ENCODE measurements at places on chromosomes 12 and 14.
A peak's percentile ranks its signal among the peaks of the same experiment; 100 is the strongest.

DNA sequence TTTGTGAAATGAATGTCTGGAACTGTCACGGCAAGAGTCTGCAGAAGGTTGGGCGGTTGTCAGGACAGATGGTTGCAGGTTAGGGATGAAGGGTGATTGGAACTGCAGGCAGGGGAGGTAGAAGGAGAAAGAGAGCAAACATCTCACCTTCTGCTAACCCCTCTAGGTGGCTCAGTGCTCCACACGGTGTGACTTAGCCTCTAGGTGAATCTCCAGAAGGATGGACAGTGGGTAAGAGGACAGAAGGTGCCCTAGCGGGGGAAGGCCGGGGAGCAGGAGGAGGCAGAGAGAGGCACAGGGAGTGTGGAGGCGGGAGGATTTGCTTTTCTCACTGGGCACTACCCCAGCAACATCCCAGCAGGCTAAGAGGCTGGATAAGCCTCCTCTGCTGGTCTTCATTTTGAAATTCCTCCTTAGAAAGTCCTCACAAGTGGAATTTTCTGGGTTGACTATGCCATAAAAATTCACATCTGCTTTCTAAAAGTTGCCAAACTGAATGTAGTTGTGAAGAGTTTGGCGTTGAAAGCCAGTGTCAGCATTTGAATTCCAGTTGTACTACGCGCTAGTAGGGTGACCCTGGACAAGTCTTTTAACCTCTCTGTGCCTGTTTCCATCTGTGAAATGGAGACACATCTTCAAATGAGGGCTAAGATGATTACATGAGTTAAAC is 10.7 kb upstream of the GPR68 start:
- no peaks in the 10 kb centered on the region for H3K27me3 ChIP-seq
- no peak for DNase-seq
- no peaks in the 10 kb centered on the region for H3K36me3 ChIP-seq
- no peak overlapping the region for H3K4me3 ChIP-seq
- peaks cover 42% of the 10 kb centered on the region for H3K4me1 ChIP-seq

GRCh38 chr12:14927267-14927666 is 11.1 kb downstream of the ERP27 start:
- DNase-seq = no peak
- no peaks in the 10 kb centered on the region for H3K36me3 ChIP-seq
- no peaks in the 10 kb centered on the region for H3K27me3 ChIP-seq

- H3K27ac ChIP-seq = no peak overlapping the region
- H3K4me1 ChIP-seq = peaks cover 11% of the 10 kb centered on the region
- no peaks in the 10 kb centered on the region for H3K27me3 ChIP-seq
Observed at GRCh38 chr14:33932576-33933345, 18.1 kb downstream of the EGLN3 start.

- no peaks in the 10 kb centered on the region for H3K27me3 ChIP-seq
- no peak for DNase-seq
- peak overlapping the region; percentile 31 for H3K27ac ChIP-seq
- H3K4me1 ChIP-seq = peaks cover 54% of the 10 kb centered on the region
- no peaks in the 10 kb centered on the region for H3K36me3 ChIP-seq
Observed at GRCh38 chr12:101939306-101939705, 61.9 kb downstream of the DRAM1 start.

- H3K4me3 ChIP-seq = no peak overlapping the region
- H3K27ac ChIP-seq = no peak overlapping the region
- no peaks in the 10 kb centered on the region for H3K4me1 ChIP-seq
Observed at GRCh38 chr14:23258256-23258655, 20.5 kb downstream of the RNF212B start.

DNA sequence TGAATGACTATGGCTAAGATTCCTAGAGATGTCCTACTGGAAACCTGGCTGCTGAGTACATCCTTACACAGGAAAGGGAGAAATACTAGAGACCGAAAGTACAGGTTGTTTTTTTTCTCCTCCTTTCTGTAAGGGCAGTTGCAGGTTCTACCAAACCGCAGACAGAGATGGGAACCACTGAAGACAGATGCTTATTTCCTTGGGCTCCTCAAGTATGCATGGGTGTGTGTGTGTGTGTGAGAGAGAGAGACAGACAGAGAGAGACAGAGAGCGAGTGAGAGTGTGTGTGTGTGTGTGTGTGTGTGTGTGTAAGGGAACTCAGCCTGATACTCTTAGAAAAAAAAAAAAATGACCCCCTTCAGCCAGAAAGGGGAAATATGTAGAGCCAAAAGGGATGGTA is 42.5 kb downstream of the MAP4K5 start:
- H3K27me3 ChIP-seq = no peaks in the 10 kb centered on the region
- H3K4me3 ChIP-seq = no peak overlapping the region
- no peak for DNase-seq
- H3K36me3 ChIP-seq = peaks cover 9% of the 10 kb centered on the region

DNA sequence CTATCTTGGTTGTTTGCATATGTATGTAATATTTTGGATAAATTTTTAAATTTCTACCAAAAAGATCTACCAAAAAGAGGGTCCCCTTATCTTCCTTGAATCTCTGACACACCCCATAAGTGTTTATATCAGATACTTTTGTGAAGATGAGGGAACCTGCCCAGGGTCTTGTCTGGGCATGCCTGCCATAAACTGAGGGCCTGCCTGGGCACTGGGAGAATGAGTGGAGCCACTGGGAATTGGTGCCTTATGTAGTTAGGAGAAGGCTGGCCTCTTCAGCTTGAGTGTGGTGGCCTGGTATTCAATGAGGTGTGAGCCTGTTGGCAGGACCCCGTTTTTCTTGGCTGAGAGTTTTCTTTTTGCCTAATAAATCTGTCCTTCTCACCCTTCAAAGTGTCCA is 46.5 kb downstream of the OR9K2 start:
- no peak overlapping the region for H3K27ac ChIP-seq
- H3K36me3 ChIP-seq = no peaks in the 10 kb centered on the region
- no peak overlapping the region for H3K4me3 ChIP-seq
- H3K27me3 ChIP-seq = no peaks in the 10 kb centered on the region

GRCh38 chr12:122080149-122081082 is 1.9 kb downstream of the MLXIP start:
- no peaks in the 10 kb centered on the region for H3K27me3 ChIP-seq
- peaks cover 18% of the 10 kb centered on the region for H3K36me3 ChIP-seq
- H3K27ac ChIP-seq = peak overlapping the region; percentile 87
- H3K4me3 ChIP-seq = peak overlapping the region; percentile 79
- H3K4me1 ChIP-seq = peaks cover 48% of the 10 kb centered on the region

DNA sequence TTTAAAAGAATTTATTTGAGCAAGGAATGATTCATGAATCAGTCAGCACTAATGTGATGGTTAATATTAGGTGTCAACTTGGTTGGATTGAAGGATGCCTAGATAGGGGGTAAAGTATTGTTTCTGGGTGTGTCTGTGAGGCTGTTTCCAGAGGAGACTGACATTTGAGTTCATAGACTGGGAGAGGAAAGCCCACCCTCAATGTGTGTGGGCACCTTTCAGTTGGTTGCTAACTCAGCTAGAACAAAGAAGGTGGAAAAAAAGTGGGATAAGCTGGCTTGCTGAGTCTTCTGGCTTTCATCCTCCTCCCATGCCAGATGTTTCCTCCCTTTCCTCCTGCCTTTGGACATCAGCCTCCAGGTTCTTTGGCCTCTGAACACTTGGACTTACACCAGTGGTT is 47.2 kb downstream of the TESPA1 start:
- no peak for DNase-seq
- peaks cover 17% of the 10 kb centered on the region for H3K4me1 ChIP-seq
- no peak overlapping the region for H3K27ac ChIP-seq
- no peaks in the 10 kb centered on the region for H3K36me3 ChIP-seq

- H3K27me3 ChIP-seq = no peaks in the 10 kb centered on the region
- H3K4me1 ChIP-seq = peaks cover 28% of the 10 kb centered on the region
- H3K27ac ChIP-seq = no peak overlapping the region
- no peak for DNase-seq
- H3K4me3 ChIP-seq = no peak overlapping the region
Observed at GRCh38 chr12:108625228-108625627, 8.5 kb downstream of the SELPLG start.

- DNase-seq = no peak
- H3K4me1 ChIP-seq = no peaks in the 10 kb centered on the region
- no peaks in the 10 kb centered on the region for H3K27me3 ChIP-seq
- H3K36me3 ChIP-seq = peaks cover 37% of the 10 kb centered on the region
- H3K27ac ChIP-seq = no peak overlapping the region
- no peak overlapping the region for H3K4me3 ChIP-seq
Observed at GRCh38 chr14:66944872-66945271, 244.4 kb upstream of the GARIN2 start.

DNA sequence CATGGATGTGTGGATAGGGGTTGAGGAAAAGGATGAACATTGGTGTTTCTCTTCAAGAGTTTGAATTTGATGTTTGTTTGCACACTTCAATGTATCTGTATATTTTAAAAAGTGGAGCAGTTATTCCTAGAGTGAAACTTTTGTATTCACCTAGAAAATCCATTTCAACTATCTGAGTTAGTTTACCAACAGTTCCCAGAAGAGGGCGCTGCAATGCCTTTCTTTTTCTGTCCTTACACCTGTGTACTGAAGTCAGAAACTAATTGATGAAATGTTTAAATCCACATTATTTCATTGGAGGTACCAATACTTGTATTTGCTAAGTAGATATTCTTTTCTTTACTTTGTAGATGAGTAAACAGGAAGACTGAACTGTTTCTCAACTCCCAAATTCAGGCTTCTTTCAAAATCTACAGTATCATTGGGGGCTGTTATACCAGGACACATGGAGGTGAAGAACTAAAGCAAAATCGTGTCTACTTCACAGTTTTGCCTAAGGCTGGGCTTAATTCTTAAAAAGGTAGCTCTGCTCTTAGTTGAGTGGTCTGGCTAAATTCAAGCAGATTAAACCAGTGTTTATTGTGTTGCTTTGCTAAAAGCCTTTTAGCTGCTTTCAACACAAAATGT is 26.6 kb upstream of the KLRB1 start:
- no peak overlapping the region for H3K27ac ChIP-seq
- H3K4me3 ChIP-seq = no peak overlapping the region
- no peak for DNase-seq
- H3K27me3 ChIP-seq = no peaks in the 10 kb centered on the region
- no peaks in the 10 kb centered on the region for H3K36me3 ChIP-seq
- no peaks in the 10 kb centered on the region for H3K4me1 ChIP-seq

DNA sequence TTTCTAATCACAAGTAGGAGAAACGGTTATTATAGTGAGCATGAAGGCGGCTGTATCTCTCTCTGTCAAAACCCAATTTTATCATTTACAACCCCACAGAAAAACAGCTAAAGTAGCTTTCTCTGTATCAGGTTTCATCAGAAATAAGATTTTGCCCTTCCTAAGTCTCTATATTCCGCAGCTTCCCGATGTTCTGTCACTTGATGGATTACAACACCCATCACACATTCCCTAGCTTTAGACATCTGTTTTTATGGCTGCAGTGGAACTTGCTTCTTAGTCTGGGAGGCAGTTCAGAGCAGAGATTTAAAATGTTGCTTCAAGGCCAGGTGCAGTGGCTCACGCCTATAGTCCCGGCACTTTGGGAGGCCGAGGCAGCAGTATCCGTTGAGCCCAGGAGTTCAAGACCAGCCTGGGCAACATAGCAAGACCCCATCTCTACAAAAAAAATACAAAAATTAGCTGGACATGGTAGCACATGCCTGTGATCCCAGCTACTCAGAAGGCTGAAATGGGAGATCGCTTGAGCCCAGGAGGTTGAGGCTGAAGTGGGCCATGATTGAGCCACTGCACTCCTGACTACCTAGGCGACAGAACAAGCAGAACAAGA is 27.6 kb upstream of the FOXN3 start:
- no peak overlapping the region for H3K4me3 ChIP-seq
- no peaks in the 10 kb centered on the region for H3K36me3 ChIP-seq
- peaks cover 10% of the 10 kb centered on the region for H3K4me1 ChIP-seq
- H3K27ac ChIP-seq = no peak overlapping the region

DNA sequence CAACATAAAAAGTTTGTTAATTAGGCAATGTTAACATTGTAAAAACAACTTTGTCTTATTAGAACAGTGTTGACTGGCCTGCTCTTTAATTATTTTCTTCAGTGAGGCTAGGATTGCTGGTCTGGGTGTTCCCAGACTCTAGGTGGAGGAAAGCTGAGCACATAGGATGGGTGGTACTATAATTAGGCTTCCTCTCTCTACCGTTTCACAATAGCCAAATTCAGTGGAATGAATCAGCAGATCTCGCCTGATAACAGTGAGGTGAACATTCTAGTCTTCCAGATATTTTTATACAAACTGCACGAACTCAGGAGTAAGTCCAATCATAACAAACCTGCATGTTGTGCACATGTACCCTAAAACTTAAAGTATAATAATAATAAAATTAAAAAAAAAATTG is 11.9 kb downstream of the PTGDR start:
- H3K4me3 ChIP-seq = no peak overlapping the region
- H3K36me3 ChIP-seq = no peaks in the 10 kb centered on the region
- H3K27ac ChIP-seq = no peak overlapping the region
- no peak for DNase-seq

- DNase-seq = no peak
- H3K36me3 ChIP-seq = no peaks in the 10 kb centered on the region
- H3K27ac ChIP-seq = no peak overlapping the region
- H3K27me3 ChIP-seq = no peaks in the 10 kb centered on the region
- no peak overlapping the region for H3K4me3 ChIP-seq
Observed at GRCh38 chr12:69921831-69922230, 96.8 kb downstream of the MYRFL start.

DNA sequence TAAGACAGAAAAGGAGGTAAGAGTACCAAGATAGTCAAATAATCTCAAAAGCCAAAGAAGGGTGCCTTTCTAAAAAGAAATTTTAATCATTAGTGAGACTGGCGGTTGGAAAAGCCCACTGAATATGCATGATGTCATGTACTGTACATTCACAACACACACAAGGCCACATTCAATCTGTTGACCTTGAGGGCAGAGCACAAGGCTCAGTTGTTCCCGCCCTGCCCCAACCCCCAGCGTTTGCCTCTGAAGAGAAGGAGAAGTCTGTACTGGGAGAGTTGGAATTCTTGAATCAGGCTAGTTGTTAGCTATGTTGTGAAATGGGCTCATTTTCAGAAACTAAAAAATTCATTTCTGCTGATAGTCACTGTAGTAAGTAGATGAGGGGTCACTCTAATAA is 50.2 kb upstream of the NID2 start:
- no peak overlapping the region for H3K27ac ChIP-seq
- no peak for DNase-seq
- H3K4me1 ChIP-seq = no peaks in the 10 kb centered on the region
- H3K27me3 ChIP-seq = no peaks in the 10 kb centered on the region
- H3K36me3 ChIP-seq = no peaks in the 10 kb centered on the region
- no peak overlapping the region for H3K4me3 ChIP-seq

DNA sequence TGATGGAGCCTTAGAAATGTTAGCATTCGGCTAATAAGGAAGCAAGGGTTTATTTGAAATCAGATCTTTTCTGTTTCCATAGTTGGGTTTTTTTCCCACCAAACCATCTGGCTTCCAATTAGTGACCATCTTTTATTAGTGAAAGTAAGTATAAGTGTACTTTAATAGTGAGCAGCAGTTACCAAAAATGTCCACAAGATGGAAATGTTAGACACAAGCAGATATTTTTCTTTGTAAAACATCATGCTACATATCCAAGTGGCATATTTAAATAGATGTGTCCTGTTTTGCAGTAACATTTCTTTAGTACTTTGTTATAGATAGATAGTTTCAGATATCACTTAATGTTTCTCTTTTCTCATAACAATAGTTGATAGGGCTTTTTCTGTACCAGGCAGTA is 28.8 kb downstream of the YEATS4 start:
- no peaks in the 10 kb centered on the region for H3K27me3 ChIP-seq
- no peak overlapping the region for H3K27ac ChIP-seq
- no peaks in the 10 kb centered on the region for H3K4me1 ChIP-seq
- DNase-seq = no peak
- H3K36me3 ChIP-seq = peaks cover 7% of the 10 kb centered on the region
- no peak overlapping the region for H3K4me3 ChIP-seq

- no peak for DNase-seq
- H3K4me3 ChIP-seq = no peak overlapping the region
- no peaks in the 10 kb centered on the region for H3K4me1 ChIP-seq
- H3K27ac ChIP-seq = no peak overlapping the region
- no peaks in the 10 kb centered on the region for H3K27me3 ChIP-seq
- H3K36me3 ChIP-seq = no peaks in the 10 kb centered on the region
Observed at GRCh38 chr12:117318591-117318990, 42.8 kb downstream of the NOS1 start.

All from suprapubic skin (tissue), 4 donors.